Pancreas (tissue), 10 donors: ENCODE measurements at places on chromosomes 4 and X. TPM values are rescaled to one million over a fixed set of nuclear protein-coding genes. Genes with fewer than 3 reads are reported as not detected.

DNA sequence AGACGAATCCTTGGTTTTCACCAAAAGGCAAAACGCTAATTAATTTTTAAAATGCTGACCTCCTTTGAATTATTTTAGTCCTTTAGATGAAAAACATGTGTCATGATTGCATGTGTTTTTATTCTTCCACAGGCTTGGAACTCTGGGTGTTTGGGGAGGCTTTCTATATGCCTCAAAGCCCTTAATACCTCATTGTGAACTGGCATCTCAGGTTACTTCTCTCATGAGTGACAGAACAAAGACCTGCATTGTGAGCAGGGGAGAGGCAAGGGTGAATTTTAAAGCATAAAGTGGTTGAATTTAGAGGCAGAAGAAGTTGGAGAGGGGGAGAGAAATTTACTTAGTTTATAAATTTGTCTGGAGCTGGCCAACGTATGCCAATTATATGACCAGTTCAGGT lies 119.5 kb downstream of the ARSF start:
- H3K27ac ChIP-seq, result no peak overlapping the region
- H3K4me1 ChIP-seq, result no peaks in the 10 kb centered on the region
- no peak overlapping the region for H3K4me3 ChIP-seq
- no peaks in the 10 kb centered on the region for H3K27me3 ChIP-seq

GRCh38 chr4:31548823-31549222 lies 828.7 kb downstream of the PCDH7 start:
- no peak overlapping the region for H3K27ac ChIP-seq
- no peaks in the 10 kb centered on the region for H3K36me3 ChIP-seq
- no peak for DNase-seq
- H3K4me1 ChIP-seq, result no peaks in the 10 kb centered on the region

- H3K4me3 ChIP-seq, result no peak overlapping the region
- no peak overlapping the region for H3K27ac ChIP-seq
- H3K27me3 ChIP-seq, result no peaks in the 10 kb centered on the region
- H3K4me1 ChIP-seq, result peaks cover 15% of the 10 kb centered on the region
- peaks cover 12% of the 10 kb centered on the region for H3K36me3 ChIP-seq
Observed at GRCh38 chr4:87105101-87105845, 115.1 kb downstream of the KLHL8 start.

RAB9B gene
- 0.59 TPM for total RNA-seq

SMIM10 gene
- 0.79 TPM for total RNA-seq
